IPS DF 6.9 (cell line): ENCODE measurements at places on chromosomes 16 and 17.

DNA sequence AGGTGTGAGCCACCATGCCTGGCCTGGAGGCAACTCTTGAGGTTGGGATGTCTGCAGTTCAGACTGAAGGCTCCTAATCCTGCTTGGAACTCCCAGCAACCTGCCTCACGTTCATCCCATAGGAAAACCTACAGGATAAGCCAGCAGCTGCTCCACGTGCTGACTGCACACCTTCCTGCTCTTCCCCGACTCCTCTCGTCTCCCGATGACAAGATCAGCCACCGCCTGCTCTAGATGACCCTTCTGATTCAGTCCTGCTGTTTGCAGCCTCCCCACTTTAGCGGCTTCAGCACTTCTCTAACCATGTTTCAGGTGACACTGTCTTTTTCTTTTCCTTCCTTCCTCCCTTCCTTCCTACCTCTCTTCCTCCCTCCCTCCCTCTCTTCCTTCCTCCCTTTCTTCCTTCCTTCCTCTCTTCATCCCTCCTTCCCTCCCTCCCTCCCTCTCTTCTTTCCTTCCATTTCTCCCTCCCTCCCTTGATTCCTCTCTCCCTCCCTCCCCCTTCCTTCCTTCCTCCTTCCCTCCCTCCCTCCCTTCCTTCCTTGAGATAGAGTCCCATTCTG, 61.8 kb downstream of the EMP2 start:
- no peak for DNase-seq

DNA sequence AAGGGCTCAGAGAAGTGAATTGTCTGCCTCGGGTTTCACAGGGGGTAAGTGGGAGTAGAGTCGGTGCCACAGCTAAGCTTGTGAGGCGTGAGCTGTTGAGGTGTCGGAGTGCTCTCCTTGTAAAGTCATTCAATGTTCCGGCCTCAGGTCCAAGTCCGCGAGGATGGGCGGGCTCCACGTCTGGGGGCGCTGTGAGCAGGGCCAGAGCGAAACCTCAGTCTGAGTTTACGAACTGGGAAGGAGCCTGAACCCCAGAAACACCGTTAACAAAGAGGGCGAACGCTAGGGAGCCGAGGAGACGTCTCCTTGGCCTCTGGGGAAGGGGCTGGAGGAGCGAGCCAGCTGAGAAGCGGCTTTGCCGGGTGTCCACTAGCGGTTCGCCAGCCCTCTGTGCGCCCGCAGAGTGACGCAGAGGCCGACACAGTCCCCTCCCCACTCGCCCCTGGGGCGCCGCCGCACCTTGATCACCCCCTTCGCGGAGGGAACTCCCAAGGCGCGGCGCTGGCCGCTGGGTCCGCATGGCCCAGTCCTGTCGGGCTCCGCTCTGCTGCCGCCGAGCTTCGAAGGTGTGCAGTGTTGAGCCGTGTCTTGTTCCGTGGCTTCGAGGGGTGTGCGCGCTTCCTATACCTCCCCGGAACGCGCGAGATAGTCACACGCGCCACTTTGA, 4.9 kb downstream of the IRX3 start:
- DNase-seq: no peak

DNA sequence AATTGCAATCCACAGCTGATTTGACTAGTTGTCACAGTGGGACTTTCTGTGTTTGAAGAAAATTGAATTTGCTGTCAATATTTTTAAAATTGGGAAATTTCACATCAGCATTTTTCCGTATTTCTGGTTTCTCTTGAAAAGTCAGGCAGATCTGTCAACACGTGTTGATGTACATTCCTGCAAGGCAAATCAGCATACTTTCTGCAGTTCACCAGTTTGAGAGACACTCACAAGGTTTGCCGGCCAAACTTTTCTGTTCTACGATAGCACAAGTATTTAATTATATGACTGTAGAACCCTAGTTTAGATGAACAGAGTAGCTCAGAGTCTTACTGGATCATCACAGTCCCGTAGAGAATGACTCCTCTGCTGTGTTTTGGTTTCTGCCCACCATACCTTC, 102.0 kb downstream of the ADAMTS18 start:
- DNase-seq: no peak

GRCh38 chr17:76805319-76805718, 62.9 kb upstream of the MGAT5B start:
- DNase-seq: no peak

GRCh38 chr17:76356803-76357456, 3.2 kb upstream of the PRPSAP1 start:
- DNase-seq: no peak

DNA sequence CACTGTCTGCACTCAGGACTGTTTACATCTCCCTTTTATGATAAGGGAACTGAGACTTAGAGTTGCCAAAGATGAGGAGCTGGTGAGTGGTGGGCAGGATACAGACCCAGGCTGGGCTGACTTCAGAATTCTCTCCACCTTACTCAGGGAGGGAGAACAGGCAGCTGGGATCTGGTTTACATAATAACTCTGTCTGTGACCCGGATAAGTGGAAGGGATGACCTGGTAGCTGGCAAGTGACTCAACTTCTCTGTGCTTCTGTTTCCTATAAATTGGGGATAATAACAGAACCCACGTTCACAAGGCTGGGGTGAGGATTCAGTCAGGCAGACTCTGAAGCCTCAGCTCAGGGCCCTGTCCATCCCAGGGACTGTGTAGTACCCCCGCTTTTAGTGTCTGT, 2.6 kb downstream of the SNX20 start:
- DNase-seq: no peak

DNA sequence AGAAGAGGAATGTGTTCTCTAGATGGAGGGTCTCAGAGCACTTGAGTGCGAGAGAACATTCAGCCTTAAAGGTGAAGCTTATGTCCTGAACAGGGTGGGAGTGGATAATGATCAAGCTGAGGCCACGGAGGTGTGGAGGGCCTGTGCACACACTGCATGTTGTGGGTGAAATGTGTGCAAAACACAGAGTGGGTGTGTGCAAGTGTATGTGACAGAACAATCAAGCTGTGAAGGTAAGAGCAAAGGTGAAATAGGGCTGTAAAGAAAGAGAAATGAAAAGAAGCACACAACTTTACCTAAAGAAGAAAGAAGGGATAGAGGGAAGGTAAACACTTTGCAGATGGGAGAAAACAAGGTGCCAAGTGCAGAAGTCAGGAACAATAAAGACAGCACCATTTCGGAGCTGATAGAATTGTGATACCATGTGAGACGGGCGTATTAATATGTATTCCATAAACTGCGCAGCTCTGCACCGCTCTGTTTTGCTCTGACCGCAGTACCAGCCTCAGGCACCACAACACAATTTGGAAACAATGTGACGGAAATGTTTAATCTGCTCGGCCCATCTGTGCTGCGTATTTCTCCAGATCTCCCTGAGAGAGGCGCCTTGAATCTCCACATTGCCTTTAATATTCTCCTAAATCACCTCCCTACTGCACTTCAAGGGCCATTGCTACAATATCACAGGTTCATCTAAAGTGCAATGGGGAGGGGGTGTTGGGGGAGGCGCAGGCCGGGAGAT, 40.6 kb downstream of the SNX11 start:
- DNase-seq: no peak

DNA sequence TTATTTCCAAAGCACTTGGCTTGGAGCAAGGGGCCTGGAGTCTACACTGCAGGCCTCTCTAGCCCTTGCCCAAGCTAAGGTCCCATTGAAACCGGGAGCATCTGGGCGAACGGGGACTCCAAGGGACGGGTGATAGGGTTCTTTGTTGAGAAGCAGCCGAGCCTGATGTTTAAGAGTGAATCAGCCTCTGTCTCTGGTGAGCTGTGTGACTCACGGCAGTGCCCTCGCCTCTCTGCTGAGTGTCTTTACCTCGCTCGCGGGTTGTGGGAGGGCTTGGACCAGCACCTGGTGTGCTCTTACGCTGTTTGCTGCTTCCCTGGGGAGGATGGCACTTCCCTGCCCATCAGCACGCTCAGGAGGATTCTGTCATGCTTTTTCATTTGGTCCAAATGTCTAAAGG, 1.3 kb downstream of the HGS start:
- no peak for DNase-seq

GRCh38 chr17:70989280-70989679, 819.9 kb downstream of the KCNJ2 start:
- DNase-seq: no peak

DNA sequence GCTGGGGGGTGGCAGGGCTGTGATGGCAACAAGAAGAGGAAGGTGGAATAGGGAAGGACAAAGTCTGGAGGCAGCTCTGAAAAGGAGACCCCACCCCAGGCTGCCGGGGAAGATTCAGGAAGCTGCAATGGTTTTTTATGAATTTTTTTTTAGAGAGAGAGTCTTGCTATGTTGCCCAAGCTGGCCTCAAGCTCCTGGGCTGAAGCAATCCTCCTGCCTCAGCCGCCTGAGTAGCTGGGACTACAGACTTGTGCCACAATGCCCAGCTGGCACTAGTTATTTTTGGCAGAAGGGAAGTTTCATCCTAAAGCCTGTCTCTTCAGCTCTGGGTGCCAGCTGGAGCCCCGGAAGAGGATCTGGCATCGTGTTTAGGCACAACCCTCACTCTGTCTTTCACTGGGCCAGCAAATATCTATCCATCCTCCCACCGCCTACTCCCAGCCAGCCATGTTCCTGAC, 1.3 kb upstream of the CES3 start:
- no peak for DNase-seq

DNA sequence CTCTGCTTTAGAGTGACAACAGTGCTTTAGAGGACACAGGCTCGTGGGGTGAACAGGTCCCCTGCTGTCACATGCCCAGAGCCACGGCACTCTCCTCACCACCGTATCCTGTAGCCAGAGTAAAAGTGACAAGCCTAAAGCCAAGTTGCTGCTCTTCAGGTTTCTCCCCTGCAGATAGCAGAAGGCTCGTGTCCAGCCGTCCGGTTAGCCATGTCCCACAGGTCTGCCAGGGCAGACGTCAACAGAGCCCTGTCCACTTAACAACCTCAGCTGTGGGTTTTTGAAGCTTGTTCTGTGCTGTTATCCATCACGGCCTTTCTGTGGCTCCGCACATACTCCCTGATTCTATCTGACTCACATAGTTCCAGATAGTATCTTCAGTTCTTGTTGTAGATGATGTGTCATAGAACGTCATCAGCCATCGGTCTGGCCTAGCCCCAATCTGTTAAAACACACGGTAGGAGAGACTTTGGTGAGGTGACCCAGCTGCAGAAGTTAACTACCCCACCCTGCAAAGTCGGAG, 100.7 kb downstream of the SOCS1 start:
- DNase-seq: no peak

DNA sequence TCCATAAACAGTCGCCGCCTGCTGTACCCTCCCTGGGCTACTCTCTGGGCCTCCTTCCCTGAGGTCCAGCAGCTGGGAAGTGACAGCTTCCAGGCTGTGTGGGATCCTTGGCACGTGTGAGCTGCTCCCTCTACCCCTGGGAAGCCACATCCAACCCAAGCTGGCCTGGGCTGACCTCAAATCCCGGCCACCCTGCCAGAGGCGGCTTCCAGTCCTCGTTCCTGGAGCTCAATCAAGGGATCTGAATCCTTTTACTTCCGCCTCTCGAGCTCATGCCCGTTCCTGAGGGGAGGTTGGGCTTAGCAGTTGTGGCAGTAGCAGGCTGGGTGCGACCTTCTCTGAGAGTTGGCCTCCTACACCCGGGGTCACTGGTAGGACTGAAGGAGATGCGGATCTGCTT, 82.5 kb downstream of the NETO2 start:
- DNase-seq: no peak

DNA sequence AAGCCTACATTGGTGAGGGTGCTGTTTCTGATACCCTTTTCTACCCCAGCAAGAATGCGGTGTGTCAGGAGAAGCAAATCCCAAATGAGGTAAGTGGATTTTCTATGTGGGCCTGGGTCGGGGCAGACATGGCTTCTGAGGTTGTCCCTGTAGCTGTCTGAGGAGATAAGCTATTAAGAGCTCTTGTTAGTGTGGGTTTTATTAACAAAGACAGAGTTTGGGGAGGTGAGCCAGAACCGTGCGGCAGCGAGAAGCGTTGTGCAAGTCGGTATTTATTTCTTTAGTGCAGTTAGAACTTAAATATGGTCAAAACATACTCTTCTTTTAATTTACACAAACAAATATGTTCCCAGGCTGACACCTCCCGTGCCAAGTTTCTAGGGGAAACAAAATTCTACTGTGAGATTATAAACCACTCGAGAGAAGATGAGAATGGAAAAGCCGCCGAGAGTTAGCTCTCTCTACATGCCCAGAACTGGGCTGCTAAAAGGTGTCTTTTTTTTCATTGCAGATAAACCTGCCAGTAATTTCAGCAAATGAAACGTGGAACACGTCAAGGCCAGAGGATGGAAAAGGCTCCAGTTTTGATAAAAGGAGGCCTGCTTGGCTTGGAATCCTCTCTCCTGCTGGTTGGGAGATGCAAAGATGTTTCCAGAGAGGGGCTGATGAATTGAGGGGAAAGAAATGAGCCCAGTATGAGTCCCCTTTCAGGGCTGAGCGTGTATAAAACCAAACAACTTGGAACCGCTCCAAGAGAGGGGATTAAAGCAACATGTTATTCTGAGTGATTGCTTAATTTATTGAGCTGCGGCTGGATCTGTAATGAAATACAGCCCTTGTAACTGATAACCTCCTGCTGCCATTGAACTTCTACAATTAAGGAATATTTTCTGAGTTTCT, 254.6 kb downstream of the MRTFB start:
- DNase-seq: no peak

DNA sequence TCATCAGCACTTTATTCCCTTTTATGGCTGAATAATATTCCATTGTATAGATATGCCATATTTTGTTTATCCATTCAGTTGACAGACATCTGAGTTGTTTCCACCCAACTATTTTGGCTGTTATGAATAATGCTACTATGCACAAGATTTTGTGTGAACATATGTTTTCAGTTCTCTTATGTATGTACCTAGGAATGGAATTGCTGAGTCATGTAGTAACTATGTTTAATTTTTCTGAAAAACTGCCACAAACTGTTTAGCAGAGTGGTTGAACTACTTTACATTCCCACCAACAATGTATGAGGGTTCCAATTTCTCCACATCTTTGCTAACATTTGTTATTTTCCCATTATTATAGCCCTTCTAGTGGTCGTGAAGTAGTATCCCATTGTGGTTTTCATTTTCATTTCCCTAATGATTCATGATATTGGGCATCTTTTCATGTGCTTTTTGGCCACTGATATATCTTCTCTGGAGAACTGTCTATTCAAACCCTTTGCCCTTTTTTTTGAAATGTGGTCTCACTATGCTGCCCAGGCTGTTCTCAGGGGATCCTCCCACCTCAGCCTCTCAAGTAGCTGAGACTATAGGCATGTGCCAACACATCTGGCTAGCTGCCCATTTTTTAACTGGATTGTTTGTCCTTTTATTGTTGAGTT, 26.3 kb downstream of the SMURF2 start:
- no peak for DNase-seq
